ENCODE measurements at places on chromosomes 3 and 15. TPM values are rescaled to one million over a fixed set of nuclear protein-coding genes. Genes with fewer than 3 reads are reported as not detected.

PSMA4 gene
- total RNA-seq = 402 TPM

C3orf22 gene
- not detected for total RNA-seq

CHST14 gene
- 18.3 TPM for total RNA-seq

PLOD2 gene
- 114 TPM for total RNA-seq

STIMATE gene
- 10.0 TPM for total RNA-seq

IGF2BP2 gene
- total RNA-seq = 8.0 TPM

CACNA2D2 gene
- total RNA-seq = 0.42 TPM

LIPC gene
- 0.16 TPM for total RNA-seq

CCRL2 gene
- total RNA-seq = 0.15 TPM

FBLN2 gene
- total RNA-seq = 1.5 TPM

FAM98B gene
- 11.0 TPM for total RNA-seq

INSYN1 gene
- 2.0 TPM for total RNA-seq

CTXND1 gene
- total RNA-seq = not detected

UBA7 gene
- total RNA-seq = 0.48 TPM

CKMT1B gene
- total RNA-seq = 4.8 TPM

MORC1 gene
- total RNA-seq = not detected
